Kasumi-1 (cell line): ENCODE measurements at places on chromosomes 12 and 14.

GRCh38 chr14:104977681-104978653 is at the start of gene AHNAK2:
Gene AHNAK2 (minus strand): TSS chr14:104978374. CDS start chr14:104978237, 137 bp downstream.
- DNase-seq: no peak

DNA sequence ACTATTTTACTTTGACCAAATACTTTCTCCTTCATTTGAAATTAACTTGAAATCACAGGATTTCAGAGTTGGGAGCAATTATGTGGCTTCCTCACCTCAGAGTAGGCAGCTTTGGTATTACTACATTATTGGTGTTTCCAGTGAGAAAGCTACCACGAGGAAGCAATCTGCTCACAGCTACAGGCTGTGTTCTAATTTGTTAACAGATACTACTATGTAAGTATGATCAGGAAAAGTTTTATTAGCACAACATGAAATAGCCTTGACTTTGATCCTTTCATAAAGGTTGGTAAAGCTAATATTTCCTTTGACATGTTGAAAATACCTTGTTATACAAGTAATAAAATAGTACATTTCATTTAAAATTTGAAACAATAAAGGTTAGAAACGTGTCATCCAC is 30.6 kb downstream of the TAOK3 start:
- DNase-seq: no peak

DNA sequence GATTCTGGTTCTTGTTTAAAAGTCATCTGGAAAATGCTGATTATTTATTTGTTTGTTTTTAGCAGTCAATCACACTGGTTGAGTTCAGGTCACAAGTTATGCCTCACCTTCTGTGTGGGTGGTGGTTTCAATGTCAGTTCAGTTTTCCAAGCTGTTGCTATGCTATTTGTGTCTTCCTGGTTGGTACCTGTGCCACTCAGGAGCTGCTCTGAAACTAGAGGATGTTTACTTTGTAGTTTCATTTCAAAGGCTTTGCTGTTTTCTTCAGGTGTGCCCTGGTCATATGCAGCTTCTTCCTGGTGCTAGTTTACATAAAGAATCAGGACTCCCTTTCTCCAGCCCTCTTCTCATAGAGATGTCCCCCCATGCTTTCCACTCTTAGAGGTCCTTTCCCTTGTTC is 75.7 kb upstream of the PPP4R3A start:
- no peak for DNase-seq

GRCh38 chr14:99884834-99885648 is 91.8 kb downstream of the EML1 start:
- DNase-seq: peak; percentile 83

DNA sequence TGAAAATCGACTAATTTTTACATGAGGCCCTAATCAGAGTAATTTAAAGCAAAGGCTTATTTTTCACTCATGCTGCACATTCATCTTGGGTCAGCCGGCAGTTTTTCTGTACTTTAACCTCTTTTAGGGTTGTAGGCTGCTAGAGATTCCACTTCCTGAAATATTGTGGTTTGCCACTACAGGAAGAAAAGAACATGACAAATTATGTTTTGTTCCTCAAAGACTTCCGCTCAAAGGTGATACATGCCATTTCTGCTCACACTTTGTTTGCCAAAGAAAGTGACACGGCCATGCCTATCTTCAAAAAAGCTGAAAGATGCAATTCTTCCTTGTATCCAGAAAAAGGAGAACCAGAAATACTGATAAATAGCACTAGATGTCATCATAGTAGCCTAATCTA is 183.4 kb upstream of the PPFIA2 start:
- DNase-seq: peak; percentile 73

GRCh38 chr12:25352083-25352918 is 101.6 kb upstream of the KRAS start:
- no peak for DNase-seq

DNA sequence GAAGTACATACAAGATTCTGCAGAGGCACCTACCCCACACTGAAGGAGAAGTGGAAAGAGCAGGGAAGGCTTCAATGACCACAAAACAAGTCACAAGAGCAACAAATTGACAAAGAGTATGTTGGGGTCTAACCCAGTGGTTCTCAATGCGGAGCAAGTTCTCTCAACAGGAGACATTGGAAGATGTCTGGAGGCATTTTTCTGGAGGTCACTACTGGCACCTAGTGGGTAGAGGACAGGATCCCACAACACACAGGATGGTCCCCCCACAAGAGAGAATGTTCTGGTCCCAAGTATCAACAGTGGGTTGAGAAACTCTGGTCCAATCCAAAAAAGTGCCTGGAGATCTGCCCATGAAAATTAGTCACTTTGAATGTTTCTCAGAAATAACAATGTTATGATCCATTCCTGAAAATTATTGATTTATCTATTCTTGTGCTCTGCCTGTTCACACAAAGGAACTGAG is 3.4 kb downstream of the SSH1 start:
- no peak for DNase-seq

- peak; percentile 10 for DNase-seq
Measured at GRCh38 chr14:81018251-81018650, 62.8 kb downstream of the TSHR start.
